ENCODE measurements at places on chromosomes 7 and 10. TPM values are rescaled to one million over a fixed set of nuclear protein-coding genes. Genes with fewer than 3 reads are reported as not detected.

DNA sequence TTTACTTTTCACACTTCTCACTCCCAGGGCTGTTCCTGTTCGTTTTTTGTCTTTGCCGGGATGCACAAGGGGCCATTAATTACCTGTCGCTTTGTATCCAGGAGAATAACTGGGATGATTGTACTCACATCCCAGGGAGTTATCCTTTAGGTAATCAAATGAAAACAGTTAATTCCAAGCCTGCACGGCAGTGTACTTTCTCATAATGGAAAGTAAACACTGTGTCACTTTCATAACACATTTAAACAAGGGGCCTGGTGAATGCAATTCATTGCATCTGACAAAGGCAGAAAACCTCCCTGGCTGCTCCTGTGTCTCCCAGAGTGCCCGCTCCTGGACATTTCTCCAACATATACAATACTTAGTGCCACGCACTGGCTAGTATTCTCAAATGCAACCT is 138.7 kb upstream of the CELF2 start:
- DNase-seq: no peak

DNA sequence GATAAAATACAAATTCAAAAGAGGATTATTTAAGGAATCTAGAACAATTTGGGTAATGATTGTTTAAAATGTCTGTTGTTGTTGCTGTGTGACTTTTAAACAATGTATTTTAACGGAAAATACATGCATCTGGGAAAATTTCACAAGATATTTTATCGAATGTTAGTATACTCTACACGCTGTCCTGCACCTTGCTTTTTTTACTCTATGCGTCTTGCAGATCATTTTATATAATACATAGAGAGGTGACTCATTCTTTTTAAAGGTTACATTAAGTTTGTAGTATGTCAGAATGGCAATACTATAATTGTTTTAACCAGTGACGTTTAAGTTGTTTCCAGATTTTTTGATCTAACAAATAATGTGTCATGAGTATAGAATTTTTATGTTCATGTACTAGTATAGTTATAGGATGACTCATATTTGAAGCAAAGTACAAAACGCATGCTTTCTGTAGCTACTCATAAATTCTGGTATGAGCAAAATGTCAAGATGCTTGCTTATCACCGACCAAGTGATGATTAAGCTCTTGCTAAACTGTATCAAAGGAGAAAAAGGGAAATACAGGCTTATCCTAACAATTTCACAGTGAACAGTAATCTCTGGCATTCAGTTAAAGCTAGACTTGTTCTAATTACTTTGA is 4.9 kb downstream of the DKK1 start:
- no peak for DNase-seq

DNA sequence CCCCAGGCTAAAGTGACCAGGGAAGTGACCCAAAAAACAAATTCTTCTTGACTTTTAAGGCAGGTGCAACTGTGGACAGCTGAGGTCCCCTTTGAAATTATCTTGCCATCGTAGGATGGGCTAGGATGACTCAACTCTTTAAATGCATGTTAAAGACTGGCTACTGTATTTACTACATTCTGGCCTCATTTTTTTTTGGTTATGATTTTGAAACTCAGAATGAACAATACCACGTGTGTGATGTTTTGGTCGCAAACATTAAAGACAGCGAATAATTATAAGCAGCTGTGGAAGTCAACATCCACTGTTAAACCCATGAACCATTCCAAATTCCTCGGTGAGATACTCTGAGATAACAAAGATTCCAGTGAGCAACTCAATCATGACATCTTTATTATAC is 1.2 kb upstream of the SLC13A4 start:
- no peak for DNase-seq

The NEURL1 gene
- total RNA-seq: 0.70 TPM

DNA sequence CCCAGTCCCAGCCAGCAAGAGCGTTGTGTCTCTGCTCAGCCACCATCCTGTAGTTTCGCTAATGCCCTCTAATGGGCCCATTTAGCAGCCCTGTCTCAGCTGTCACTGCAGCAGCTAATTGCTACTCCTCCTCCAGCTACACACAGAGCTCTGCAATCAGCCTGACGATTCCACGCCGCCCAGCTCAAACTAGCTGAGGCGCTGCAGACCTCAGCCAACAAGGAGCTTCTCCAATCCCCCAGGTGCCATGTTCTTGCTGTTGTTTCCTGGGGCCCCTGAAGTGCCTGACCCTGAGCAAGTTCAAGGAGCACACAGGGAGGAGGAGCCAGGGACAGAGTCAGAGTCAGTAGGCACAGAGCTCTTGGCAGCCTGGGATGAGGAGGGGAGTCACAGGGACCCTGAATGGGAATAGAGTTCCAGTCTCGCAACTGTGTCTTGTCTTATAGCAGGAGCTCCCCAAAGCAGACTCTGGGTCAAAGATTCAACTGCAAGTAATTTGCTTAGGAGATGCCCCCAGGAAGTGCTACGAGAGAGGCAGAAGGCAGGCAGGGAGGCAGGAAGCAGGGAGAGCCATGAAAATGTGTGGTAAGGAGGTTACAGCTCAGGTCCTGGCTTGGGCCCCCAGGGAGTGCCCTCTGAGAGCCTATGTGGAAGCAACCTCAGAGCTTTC is 135.8 kb upstream of the UNC5B start:
- no peak for DNase-seq

DNA sequence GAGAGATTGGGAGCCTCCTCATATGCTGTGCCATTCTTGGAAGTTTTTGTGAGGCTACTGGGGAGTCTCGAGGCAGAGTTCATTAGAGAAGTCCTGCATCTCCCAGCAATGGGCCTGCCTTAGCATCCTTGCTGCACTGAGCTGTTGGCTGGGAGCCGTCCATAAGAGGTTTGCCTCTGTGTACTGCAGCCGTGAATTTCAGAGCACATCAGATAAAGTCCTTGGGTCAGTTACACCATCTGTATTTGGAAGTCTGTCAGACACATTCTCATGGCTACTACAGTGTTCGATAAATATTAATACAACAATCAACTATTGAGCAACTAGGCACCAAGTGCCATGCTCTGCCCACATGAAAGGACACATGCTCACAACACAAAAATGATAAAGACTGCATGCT is 100.5 kb upstream of the SEC61G start:
- DNase-seq: no peak

The FAM180A gene
- not detected for total RNA-seq

DNA sequence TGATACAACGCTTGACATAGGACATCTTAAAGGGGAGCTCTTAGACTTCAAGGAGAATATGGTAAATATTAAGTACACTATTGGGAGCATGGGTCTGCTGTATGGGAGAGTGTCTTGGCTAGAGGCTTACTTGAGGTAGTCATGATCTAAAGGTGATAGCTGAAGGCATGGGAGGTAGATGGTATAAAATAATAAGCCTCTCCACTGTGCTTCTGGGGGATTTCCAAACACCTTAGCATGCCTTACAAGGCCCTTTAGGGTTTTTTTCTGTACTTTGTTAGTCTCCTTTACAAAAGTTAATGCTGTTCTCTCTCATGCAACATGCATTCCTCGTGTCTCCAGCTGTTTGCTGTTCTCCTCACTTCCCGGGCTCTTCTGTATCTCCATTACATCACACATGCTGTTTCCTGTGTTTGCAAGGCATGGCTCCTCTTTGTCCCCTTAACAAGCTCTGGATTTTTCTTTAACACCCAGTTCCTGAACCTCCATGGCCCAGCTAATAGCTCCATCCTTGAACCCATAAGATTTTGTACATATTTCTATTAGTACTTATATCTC is 449.7 kb downstream of the AUTS2 start:
- DNase-seq: no peak

The GPR26 gene
- total RNA-seq: not detected

GRCh38 chr10:94351089-94351488 is 11.7 kb downstream of the NOC3L start:
- DNase-seq: no peak

The TBX20 gene
- total RNA-seq: 0.23 TPM

The RBP4 gene
- 3.8 TPM for total RNA-seq

Data from T-cell (primary cell).